ENCODE measurements at places on chromosomes 12 and 14. TPM values are rescaled to one million over a fixed set of nuclear protein-coding genes. Genes with fewer than 3 reads are reported as not detected.

The NINJ2 gene
- 10.6 TPM for total RNA-seq

The RIMBP2 gene
- total RNA-seq, result not detected

DNA sequence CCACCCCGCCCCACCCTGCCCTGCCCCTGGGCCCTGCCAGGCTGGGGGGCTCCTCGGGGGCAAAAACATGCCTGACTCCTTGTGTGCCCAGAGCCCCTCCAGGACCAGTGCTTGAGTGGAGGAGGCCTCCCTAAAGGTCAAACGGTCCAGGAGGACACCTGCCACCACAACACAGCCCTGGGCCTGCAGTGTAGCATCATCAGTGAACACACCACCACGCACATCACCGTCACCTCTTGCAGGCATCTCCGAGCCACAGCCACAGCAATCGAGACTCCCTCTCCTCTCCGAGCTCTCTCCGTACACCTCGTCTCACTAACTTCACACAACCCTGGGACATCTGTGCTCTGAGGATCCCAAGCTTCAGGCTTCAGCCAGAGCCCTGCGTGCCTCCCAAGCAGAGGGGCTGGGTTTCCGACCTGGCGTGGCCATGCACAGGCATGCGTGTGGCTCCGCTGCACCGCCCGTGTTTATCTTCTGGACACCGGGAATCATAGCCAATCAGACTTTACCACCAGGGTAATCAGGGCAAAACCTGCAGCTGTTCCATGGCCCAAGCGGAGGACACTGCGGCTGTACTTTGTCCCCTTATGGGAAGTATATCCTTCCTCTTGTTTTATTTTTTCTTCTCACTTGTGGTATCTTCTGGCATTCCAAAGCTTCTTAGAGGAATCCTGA, 6.2 kb upstream of the DIO3 start:
- no peaks in the 10 kb centered on the region for H3K36me3 ChIP-seq
- no peak overlapping the region for H3K4me3 ChIP-seq
- no peaks in the 10 kb centered on the region for H3K4me1 ChIP-seq
- H3K27ac ChIP-seq, result no peak overlapping the region
- no peak for DNase-seq

- H3K27ac ChIP-seq, result no peak overlapping the region
- H3K27me3 ChIP-seq, result peaks cover 12% of the 10 kb centered on the region
- no peaks in the 10 kb centered on the region for H3K36me3 ChIP-seq
- no peak overlapping the region for H3K4me3 ChIP-seq
- no peak for DNase-seq
These were observed 19.8 kb downstream of the PPM1H start for GRCh38 chr12:62915204-62915529.
